Common myeloid progenitor, CD34-positive (primary cell): ENCODE measurements at places on chromosomes 2 and 18.

DNA sequence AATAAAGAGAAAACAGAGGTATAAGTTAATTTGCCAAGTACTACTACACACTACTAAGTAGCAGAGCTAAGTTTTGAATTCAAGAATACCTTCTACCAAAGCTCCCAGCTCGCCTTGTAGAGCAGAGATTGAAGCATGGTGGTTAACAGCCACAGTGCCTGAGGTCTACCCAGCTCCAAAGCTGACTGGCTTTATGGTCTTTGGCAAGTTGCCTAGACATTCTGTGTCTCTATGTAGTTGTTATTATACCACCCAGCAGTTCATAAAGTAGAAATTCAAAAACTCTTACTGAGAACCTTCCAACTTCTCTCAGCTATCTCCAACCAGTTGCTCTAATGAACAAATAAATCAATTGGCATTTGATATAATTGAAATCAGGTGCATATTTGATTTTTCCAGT, 87.8 kb downstream of the PDE11A start:
- peak; percentile 42 for DNase-seq

DNA sequence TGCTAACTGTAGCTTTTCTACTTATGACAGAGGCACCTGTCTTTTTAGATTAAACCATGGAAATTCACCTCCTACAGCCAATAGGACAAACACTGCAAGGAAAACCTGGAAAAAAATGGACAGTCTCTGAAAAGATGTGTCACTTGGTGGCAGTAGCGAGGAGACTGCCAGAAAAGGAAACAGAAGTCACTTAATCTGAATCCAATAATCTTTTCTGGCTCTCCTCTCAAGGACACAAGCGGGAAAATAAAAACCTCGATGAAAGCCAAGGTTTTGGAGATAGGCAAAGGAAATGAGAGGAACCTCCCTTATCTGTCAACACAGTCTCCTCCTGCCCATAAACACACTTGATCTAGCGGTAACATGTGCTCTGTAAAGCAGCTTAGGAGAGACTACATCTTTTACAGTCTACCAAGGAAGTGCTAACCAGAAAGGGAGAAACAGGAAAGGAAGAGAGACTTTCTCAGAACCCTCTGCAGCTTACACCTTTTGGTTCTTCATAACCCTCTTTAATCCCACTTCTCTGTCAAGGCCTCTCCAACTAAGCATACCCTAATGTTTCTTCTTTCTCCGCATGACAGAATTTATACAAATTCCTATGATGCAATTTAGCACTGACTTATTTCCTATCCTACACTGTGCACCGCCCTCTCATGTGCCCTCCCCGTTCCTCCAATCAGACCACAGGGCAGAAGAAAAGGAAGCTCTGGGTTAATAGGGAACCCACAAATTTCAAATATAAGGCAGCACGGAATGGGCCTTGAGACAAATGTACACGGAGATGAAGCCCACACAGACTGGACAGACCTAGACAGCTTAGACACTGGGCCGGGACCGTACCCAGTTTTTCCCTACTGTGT, 52.8 kb downstream of the CLASP1 start:
- peak; percentile 71 for DNase-seq

DNA sequence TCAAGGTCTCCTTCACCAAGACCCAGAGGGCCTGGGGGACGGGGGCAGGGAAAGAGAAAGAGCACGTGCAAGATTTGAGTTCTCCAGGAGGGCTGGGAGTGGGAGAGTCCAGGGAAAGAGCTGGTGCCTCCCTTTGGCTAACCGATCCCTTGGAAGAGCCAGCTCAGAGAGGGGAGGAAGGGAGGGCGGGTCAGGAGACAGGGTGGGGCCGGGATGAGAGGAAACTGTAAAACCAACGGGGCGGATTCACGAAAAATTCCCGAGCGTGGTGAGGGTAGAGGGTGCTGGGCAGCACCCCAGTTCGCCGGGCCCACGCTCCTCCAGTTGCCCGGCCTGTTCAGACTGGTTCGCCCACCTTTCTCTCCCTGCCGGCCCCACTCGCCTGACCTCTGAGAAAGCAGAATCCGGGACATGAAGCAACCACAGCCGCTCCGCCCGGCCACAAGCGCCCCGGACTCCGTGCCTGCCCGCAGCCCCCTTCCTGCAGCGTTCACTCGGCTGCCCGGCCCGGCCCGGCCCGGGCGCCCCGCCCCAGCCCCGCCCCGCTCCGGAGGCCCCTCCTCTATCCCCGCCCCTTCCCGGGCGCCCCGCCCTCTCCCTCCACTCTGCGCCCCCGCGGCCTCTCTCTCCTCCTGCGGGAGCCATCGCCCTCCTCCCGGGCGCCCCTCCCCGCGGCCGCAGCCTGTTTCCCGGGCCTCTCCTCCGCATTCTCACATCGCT, 230.9 kb upstream of the SMAD2 start:
- DNase-seq = peak; percentile 23

- DNase-seq = peak; percentile 65
These were observed 45.5 kb downstream of the CDC42EP3 start for GRCh38 chr2:37625796-37626571.

- DNase-seq = peak; percentile 46
These were observed 1077.3 kb upstream of the TMEFF2 start for GRCh38 chr2:193272011-193272410.

DNA sequence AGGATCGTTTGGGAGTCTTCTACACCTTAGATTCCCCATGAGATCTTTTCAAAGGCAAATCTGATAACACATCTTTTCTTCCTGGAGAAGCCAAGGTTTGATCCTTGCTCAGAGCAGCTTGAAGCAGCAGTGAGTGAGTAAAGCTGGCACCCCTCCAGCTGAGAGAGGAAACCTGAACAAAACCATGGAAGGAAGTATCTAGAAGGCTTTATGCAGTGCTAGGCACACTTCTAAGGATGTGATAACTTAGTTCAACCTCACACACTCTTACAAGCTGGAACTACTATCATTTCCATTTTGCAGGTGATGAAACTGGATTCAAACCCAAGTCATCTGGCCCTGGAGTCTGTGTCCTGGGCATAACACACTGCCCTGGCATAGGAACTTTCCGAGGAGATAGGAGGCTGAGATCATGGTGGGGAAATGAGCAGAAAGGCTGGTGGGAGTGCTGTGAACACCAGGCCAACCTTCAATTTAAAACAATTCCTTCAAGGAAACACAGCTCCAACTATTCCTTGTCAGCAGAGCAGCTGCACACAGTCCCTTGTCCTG, 71.2 kb downstream of the CTAGE1 start:
- peak; percentile 30 for DNase-seq

- no peak for DNase-seq
These were observed 44.0 kb downstream of the CPO start for GRCh38 chr2:206983161-206983859.

DNA sequence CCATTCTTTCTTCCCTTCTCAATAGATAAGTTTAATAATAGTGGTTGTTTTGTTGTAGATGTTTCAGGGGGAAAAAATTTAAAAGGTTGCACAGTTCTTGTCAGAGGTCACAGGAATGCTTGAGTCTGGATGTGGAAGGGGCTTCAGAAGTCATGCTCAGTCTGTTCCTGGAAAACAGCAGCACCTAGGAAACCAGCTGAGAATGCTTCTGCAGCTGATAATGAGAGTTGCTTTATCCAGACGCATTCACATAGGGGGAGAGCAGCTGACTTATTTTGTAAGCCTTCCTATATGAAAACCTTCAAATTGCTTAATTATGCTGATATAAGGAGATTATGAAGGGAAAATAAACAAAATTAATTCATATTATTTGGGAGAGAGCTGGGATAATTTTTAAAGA, 235.5 kb downstream of the GULP1 start:
- DNase-seq = no peak

DNA sequence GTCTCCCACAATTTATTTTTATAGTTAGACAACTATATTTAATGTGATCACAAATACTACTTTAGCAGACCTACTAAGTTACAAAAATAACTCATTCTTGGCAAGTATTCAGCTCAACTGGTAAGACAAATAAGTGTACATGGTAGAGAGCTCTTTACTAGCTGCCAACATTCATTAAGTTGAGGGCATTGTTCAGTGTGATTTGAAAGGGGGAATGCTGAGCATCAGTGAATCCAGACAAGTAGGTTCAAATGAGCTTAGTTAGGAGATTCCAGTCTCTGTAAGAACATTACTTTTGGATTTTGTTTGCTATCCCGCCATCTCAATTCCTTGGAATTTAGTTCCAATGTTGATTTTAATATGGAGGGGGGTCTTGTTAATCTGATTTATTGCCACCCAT, 187.3 kb upstream of the LYPD1 start:
- no peak for DNase-seq

DNA sequence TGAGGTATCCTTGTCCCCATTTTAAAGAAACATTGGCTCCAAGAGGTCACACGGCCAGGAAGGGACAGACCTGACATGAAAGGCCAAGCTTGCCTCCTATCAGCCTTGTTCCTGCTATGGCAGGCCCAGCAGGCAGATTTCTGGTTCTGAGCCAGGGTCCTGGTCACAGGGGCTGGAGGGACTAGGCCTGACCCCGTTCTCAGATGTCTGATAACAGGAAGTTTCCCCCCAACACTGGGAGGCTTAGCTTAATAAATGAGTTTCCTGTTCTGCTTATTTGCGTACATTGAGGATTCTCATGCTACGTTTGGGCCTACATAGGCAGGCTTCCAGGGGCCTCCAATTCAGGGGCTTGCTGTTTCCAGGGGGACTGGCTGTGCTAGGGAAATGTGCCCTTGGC, 107.8 kb upstream of the LTBP1 start:
- DNase-seq = no peak

GRCh38 chr2:80815259-80815658, 510.7 kb upstream of the LRRTM1 start:
- no peak for DNase-seq
